ENCODE measurements at places on chromosomes 1 and 21. TPM values are rescaled to one million over a fixed set of nuclear protein-coding genes. Genes with fewer than 3 reads are reported as not detected.

SPRR1A gene
- not detected for total RNA-seq

LMX1A gene
- not detected for total RNA-seq

ESRRG gene
- 47.1 TPM for total RNA-seq

TRIM33 gene
- 40.8 TPM for total RNA-seq

BTF3L4 gene
- total RNA-seq = 51.1 TPM

CLCA4 gene
- total RNA-seq = not detected

GRCh38 chr1:64166629-64167028 is 36.8 kb upstream of the UBE2U start:
- no peak overlapping the region for H3K4me3 ChIP-seq
- DNase-seq = no peak
- H3K36me3 ChIP-seq = no peaks in the 10 kb centered on the region
- H3K27me3 ChIP-seq = no peaks in the 10 kb centered on the region
- peaks cover 19% of the 10 kb centered on the region for H3K4me1 ChIP-seq

- H3K27ac ChIP-seq = no peak overlapping the region
- H3K4me3 ChIP-seq = no peak overlapping the region
Measured at GRCh38 chr1:207844371-207844770, 66.6 kb downstream of the CD34 start.

DNA sequence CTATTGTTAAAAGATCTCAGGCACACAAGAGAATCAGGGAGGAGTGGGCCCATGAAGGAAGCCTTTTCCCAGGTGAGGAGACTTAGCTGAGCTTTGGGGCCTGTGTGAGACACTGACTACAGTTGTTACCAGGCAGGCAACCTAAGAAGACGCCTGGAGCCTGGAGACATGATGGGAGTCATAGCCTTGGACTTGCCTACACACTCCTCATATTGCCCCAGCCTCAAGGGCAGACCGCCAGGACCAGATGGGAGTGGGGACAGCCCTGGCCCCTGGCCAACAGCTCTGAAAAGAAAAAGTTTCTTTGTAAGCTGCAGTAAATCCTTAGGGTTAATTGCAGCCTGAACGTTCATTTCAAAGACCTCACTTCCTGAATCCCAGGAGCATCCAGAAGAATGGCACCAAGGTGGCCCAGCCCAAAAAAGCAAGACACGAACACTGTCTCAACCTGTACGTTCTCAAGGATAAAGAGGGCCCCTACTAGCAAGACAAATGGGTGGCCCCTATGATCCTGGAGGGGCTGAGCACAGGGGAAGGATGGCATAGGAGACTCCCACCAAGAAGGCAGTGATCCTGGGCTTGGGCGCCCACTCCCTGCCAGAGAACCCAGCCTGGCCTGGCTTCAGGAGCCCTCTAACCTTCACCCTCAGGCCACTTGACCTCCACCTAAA is 33.2 kb upstream of the BTG2 start:
- no peak overlapping the region for H3K4me3 ChIP-seq
- no peaks in the 10 kb centered on the region for H3K36me3 ChIP-seq
- DNase-seq = no peak
- H3K4me1 ChIP-seq = peaks cover 15% of the 10 kb centered on the region
- no peaks in the 10 kb centered on the region for H3K27me3 ChIP-seq

- H3K27ac ChIP-seq = no peak overlapping the region
- H3K4me1 ChIP-seq = peaks cover 11% of the 10 kb centered on the region
- H3K4me3 ChIP-seq = no peak overlapping the region
- H3K36me3 ChIP-seq = no peaks in the 10 kb centered on the region
- H3K27me3 ChIP-seq = no peaks in the 10 kb centered on the region
Measured at GRCh38 chr1:16720351-16721223, 19.7 kb upstream of the RNU1-4 start.

- H3K36me3 ChIP-seq = no peaks in the 10 kb centered on the region
- H3K27ac ChIP-seq = no peak overlapping the region
- H3K4me1 ChIP-seq = no peaks in the 10 kb centered on the region
- H3K27me3 ChIP-seq = no peaks in the 10 kb centered on the region
- DNase-seq = no peak
Measured at GRCh38 chr1:4681026-4681425, 26.6 kb downstream of the AJAP1 start.

- peaks cover 3% of the 10 kb centered on the region for H3K4me1 ChIP-seq
- H3K4me3 ChIP-seq = no peak overlapping the region
- H3K27ac ChIP-seq = no peak overlapping the region
- no peak for DNase-seq
- H3K27me3 ChIP-seq = no peaks in the 10 kb centered on the region
Measured at GRCh38 chr1:175792136-175792535, 48.7 kb upstream of the TNR start.

DNA sequence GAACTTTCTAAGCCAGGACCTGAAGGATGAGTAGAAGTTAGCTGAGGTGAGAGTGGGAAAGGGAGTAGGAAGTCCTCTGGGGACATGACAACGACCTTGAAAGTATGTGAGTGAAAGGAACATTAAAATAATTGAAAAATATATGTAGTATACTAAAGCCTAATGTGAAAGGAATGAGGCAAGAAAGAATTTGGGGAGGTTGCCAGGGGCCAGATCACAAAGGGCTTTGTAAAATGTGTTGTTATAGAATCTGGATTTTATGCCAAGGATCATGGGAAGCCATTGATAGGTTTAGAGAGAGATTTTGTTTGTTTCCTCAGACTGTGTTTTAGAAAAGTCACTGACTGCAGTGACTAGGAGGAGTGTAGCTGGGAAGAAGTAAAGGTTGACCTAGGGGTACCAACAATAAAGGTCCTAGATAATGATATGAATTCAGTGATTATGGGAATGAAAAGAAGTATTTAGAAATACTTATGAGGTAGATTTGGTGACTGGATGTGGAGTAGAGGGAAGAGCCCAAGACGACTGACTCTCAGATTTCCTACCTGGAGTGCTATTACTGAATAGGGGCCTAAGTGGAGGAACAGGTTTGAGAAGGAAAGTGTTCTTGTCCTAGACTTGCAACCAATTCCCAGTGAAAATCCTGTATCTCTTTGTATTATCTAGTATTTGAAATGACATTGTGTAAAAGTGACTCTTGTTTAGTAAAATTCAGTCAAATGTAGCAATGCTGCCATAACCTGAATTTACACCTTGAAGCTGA is 179.8 kb downstream of the PHTF1 start:
- no peak overlapping the region for H3K4me3 ChIP-seq
- no peak for DNase-seq
- no peak overlapping the region for H3K27ac ChIP-seq
- H3K4me1 ChIP-seq = no peaks in the 10 kb centered on the region

DNA sequence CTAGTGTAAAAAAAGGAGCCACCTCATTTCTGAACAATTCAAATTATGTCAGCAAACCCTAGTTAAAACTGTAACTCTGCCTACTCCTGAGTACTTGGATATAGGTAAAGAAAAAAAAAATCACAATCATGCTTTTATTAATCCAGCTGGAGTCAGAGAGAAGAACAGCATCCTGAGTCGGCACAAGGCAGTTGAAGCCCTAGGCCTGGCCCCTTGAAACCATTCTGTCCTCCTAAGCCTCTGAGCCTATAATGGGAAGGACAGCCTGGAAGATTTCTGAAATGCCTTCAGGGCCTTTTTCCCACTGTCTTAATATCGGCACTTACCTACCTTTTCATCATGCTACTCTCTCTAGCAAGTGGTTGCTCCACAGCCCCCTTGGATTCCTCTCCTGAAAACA is 32.5 kb downstream of the CDC42BPA start:
- DNase-seq = no peak
- H3K27ac ChIP-seq = no peak overlapping the region
- no peaks in the 10 kb centered on the region for H3K36me3 ChIP-seq
- no peaks in the 10 kb centered on the region for H3K4me1 ChIP-seq
- no peak overlapping the region for H3K4me3 ChIP-seq
- H3K27me3 ChIP-seq = no peaks in the 10 kb centered on the region

DNA sequence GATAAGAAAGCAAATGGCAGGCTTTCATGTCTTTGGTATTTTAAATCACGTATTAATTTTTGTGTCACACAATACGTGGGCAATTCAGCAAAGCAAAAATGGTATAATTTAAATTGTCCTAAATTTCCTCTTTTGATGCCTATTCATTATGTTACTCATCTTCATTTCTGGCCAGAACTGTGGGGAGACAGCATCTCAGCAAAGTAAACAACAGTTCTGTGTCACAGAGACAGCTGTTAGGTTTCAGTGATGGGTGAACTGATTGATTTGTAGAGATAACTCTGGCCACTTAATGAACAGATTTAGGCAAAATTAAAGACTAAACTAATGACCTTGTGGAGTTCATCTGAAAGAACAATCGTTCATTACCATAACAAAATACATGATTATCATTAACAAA is 49.2 kb downstream of the FH start:
- H3K4me3 ChIP-seq = no peak overlapping the region
- no peak for DNase-seq
- no peaks in the 10 kb centered on the region for H3K4me1 ChIP-seq
- H3K27ac ChIP-seq = no peak overlapping the region
- no peaks in the 10 kb centered on the region for H3K36me3 ChIP-seq

- no peaks in the 10 kb centered on the region for H3K36me3 ChIP-seq
- peaks cover 24% of the 10 kb centered on the region for H3K27me3 ChIP-seq
- no peak for DNase-seq
- no peak overlapping the region for H3K4me3 ChIP-seq
- peaks cover 5% of the 10 kb centered on the region for H3K4me1 ChIP-seq
- no peak overlapping the region for H3K27ac ChIP-seq
Measured at GRCh38 chr21:44718093-44718492, 6.7 kb upstream of the TSPEAR start.

- H3K4me1 ChIP-seq = no peaks in the 10 kb centered on the region
- H3K4me3 ChIP-seq = no peak overlapping the region
- H3K27ac ChIP-seq = no peak overlapping the region
- no peaks in the 10 kb centered on the region for H3K27me3 ChIP-seq
- DNase-seq = no peak
- H3K36me3 ChIP-seq = peaks cover 76% of the 10 kb centered on the region
Measured at GRCh38 chr1:15932612-15933011, 43.3 kb downstream of the ZBTB17 start.

DNA sequence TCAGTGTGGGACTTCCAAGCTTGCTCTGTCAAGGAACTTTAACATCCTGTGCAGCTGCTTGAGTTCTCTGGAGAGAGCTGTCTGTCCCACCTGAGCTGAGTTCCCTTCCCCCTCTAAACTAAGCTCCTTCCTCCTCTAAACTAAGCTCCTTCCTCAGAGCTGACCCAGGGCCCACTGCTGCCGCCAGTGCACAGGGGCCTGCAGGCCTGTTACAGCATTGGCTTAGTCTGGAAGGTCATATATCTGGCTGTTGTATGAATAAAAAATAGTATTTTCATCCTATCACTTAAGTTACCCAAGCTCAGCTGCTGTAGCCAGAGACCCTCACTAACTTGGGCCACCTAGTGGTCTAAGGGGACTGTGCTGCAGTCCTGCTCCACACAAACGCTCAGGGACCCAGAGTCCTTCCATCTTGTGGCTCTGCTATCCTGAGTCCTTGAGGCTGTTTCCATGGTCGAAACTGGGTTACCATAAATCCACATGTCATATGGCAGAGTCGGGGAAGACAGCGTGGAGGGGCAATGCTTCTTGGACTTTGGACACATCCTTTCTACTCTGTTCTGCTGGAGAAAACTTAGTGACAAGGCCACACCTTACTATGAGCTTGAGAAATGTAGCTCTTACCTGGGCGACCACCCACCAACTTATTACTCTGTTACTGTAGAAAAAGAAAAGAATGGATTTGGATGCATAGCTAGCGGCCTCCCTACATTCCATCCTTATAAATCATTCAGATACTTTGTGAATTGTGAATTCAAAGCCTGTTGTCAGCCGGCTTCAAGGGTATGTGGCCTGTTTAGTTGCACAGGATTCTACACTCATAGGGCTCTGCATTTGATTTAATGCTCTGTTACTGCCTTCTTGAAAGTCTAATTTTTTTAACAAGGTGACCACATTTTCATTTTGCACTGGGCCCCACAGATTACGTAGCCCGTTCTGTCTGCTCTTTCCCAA is 71.4 kb upstream of the GCLM start:
- no peaks in the 10 kb centered on the region for H3K36me3 ChIP-seq
- no peaks in the 10 kb centered on the region for H3K4me1 ChIP-seq
- no peak overlapping the region for H3K4me3 ChIP-seq
- H3K27ac ChIP-seq = no peak overlapping the region
- no peaks in the 10 kb centered on the region for H3K27me3 ChIP-seq

DNA sequence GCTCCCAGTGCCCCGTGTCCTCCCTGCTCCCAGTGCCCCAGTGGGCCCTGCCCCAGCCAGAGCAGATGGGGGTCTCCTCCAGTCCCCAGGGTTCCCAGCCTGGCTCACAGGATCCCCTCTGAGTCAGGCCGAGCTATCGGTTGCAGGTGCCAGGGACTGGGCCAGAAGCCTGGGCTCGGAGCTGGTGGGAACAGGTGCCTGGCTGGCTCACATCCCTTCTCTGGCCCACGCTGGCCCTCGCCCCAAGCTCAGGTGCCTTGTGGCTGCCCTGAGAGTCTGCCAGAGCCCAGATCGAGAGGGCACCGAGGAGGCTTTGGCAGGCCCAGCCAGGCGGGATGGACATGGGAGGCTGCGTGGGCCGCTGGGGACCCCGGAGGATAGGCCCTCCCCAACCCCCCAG is 18.9 kb downstream of the PLCH2 start:
- no peak overlapping the region for H3K4me3 ChIP-seq
- no peak overlapping the region for H3K27ac ChIP-seq
- H3K36me3 ChIP-seq = no peaks in the 10 kb centered on the region
- H3K27me3 ChIP-seq = peaks cover 5% of the 10 kb centered on the region

GRCh38 chr1:60977661-60978060 is 104.7 kb upstream of the NFIA start:
- H3K4me1 ChIP-seq = no peaks in the 10 kb centered on the region
- no peak for DNase-seq
- H3K36me3 ChIP-seq = no peaks in the 10 kb centered on the region
- H3K27me3 ChIP-seq = no peaks in the 10 kb centered on the region
- no peak overlapping the region for H3K27ac ChIP-seq
- no peak overlapping the region for H3K4me3 ChIP-seq

GRCh38 chr1:35544976-35545375 is 12.2 kb downstream of the KIAA0319L start:
- peaks cover 4% of the 10 kb centered on the region for H3K36me3 ChIP-seq
- H3K4me1 ChIP-seq = peaks cover 8% of the 10 kb centered on the region
- no peaks in the 10 kb centered on the region for H3K27me3 ChIP-seq
- no peak overlapping the region for H3K27ac ChIP-seq
- no peak overlapping the region for H3K4me3 ChIP-seq
- peak; percentile 84 for DNase-seq

DNA sequence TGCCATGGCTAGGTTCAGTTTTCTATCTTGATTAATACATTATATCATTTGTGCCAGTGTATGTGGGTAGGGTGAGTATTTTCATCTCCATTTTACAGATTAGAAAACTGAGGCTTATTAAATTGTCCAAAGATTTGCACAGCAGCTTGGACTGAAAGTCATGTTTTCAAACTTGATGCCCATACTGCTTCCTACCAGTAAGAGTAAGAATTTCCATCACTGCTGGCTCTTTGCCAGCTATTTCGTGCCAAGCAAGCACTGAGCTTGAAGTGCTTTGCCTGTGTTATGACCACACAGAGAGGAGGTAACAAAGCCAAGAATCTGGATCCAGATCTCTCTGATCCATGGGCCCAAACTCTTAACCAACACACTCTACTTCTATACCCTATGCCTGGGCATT is 295.0 kb downstream of the VAV3 start:
- H3K36me3 ChIP-seq = no peaks in the 10 kb centered on the region
- no peaks in the 10 kb centered on the region for H3K4me1 ChIP-seq
- H3K27me3 ChIP-seq = no peaks in the 10 kb centered on the region
- H3K27ac ChIP-seq = no peak overlapping the region
- DNase-seq = peak; percentile 23
- no peak overlapping the region for H3K4me3 ChIP-seq

All from cardiac muscle cell (in vitro differentiated cells and primary cell).